CD4-positive, alpha-beta T cell treated with Interleukin-15 for 1 hour (primary cell): ENCODE measurements at places on chromosomes 2 and 18.
A peak's percentile ranks its signal among the peaks of the same experiment; 100 is the strongest.

DNA sequence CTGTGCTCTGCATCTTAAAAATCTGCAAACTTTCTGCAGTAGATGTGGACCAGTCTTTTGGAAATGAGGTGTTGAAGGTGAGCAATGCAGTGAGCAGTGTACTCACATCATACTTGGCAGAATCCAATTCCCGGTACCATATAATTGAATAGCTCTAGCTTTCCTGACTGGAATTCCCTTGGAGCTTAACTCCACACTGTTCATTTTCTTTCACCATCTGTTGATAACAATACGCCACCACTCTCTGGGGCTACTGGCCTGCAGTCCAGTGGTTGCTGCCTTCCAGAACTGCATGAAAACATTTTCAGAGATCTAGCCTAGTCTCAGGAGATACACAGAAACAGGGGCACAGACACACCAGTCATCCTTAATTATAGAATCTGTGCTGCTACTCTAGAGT, 820.0 kb upstream of the NXPH2 start:
- DNase-seq, result no peak

GRCh38 chr18:79799619-79800370, 2.1 kb downstream of the KCNG2 start:
- no peak for DNase-seq

DNA sequence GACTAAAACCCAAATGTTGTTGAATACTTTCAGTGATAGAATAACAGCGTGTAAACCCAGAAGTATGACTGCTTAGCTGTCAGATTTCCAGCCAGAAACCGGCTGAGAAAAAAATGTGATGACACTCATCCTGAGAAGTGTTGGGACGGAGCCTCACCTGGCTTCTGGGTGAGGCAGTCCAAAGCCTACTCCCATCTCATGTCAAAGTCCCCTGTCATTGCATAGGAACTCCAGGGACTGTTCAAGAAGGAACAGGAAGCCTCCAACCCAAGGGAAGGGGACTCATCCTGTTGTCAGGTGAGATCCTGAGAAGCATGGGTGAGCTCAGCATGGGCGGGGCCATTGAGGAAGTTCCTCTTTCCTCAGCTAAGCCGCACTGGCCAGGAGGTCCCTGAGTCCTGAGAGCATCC, 11.3 kb upstream of the CHRNA1 start:
- no peak for DNase-seq

DNA sequence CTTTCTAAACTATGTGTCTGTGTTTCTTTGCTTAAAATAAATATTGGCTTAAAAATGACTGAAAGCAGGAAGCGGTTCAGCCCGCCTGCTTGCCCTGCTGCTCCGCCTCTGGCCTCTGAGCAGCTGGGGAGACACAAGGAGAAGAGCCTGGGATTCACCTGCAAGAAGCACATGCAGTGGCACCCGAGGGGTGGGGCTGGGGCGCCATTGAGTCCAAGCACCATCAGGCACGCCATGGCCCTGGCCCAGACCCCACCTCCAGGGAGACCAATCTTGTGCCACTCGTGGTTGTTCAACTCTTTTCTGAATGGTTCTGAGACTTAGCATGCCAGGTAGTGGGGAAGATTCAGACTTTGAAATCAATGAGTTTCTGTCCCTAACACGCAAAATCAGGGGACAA, 495.5 kb upstream of the MYT1L start:
- no peak for DNase-seq

GRCh38 chr2:160269803-160270570, 69.9 kb upstream of the ITGB6 start:
- DNase-seq, result peak; percentile 63

DNA sequence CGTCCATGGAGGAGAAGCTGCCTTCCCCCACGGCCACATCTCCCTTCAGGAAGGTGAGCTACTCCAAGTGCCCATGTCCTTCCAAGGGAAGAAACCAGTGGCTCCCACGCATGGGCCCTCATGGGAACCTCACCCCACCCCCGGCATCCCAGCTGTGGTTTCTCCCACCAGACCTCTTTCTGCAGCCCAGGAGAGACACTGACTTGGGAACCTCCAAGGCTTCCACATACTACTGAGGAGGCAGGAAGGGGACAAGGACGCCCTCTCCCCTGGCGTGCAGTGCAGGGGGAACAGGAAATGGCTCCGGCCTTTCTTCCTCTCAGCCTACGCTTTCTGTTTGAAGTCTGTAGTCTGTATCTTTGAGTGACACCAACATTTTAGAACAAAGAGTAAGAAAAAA, 104.5 kb upstream of the EPC2 start:
- DNase-seq, result no peak
